Ovary (tissue), 10 donors: ENCODE measurements at places on chromosomes 5 and 9. TPM values are rescaled to one million over a fixed set of nuclear protein-coding genes. Genes with fewer than 3 reads are reported as not detected.

- H3K4me3 ChIP-seq, result no peak overlapping the region
- H3K36me3 ChIP-seq, result no peaks in the 10 kb centered on the region
- H3K27ac ChIP-seq, result no peak overlapping the region
- H3K27me3 ChIP-seq, result no peaks in the 10 kb centered on the region
- H3K4me1 ChIP-seq, result no peaks in the 10 kb centered on the region
Measured at GRCh38 chr5:89847743-89848142, 561.8 kb downstream of the CETN3 start.

- no peak overlapping the region for H3K27ac ChIP-seq
- no peaks in the 10 kb centered on the region for H3K27me3 ChIP-seq
- H3K36me3 ChIP-seq, result no peaks in the 10 kb centered on the region
- no peaks in the 10 kb centered on the region for H3K4me1 ChIP-seq
- DNase-seq, result no peak
- H3K4me3 ChIP-seq, result no peak overlapping the region
Measured at GRCh38 chr9:109224751-109225150, 57.7 kb upstream of the FRRS1L start.

GRCh38 chr5:119388619-119389190 is 32.9 kb downstream of the TNFAIP8 start:
- no peaks in the 10 kb centered on the region for H3K27me3 ChIP-seq
- H3K27ac ChIP-seq, result no peak overlapping the region
- H3K4me1 ChIP-seq, result no peaks in the 10 kb centered on the region
- no peak overlapping the region for H3K4me3 ChIP-seq

The DDX4 gene
- polyA plus RNA-seq, result 0.63 TPM
